ENCODE measurements at places on chromosomes 5 and 9.

DNA sequence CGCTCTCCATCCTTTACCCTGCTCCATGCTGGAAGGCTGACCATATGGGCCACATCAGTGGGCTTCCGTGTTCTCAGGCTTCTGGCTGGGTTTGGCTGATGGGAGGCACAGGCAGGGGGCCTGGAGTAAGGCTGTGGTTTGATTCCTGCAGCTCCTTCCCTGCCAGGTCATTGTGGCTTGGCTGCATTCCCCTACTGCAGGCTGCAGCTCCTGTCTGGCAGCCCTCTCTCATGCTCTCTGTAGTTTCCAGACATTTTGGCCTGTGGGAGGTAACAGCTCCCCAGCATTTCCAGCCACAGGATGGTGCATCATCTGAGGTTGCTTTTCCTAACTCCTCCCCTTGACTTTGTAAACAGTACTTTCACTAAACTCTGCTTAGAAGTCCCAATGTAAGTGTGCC lies 102.0 kb upstream of the PTPN3 start:
- no peak for DNase-seq

- no peak for DNase-seq
Observed at GRCh38 chr9:27671636-27672035, 98.4 kb upstream of the C9orf72 start.

- no peak for DNase-seq
Observed at GRCh38 chr5:56088967-56089829, 94.4 kb upstream of the IL6ST start.

- no peak for DNase-seq
Observed at GRCh38 chr9:118367383-118367782, 663.2 kb downstream of the TLR4 start.

GRCh38 chr9:126534431-126535186 lies 79.1 kb upstream of the LMX1B start:
- peak; percentile 96 for DNase-seq

- peak; percentile 99 for DNase-seq
Observed at GRCh38 chr5:172770675-172771438, at the start of gene DUSP1. Gene DUSP1 (minus strand): TSS chr5:172771195. CDS start chr5:172770952, 243 bp downstream.

Data from SK-N-SH (cell line).